ENCODE measurements at places on chromosomes 3 and 15.

- DNase-seq: no peak
Measured at GRCh38 chr3:181017690-181018089, 28.2 kb upstream of the DNAJC19 start.

DNA sequence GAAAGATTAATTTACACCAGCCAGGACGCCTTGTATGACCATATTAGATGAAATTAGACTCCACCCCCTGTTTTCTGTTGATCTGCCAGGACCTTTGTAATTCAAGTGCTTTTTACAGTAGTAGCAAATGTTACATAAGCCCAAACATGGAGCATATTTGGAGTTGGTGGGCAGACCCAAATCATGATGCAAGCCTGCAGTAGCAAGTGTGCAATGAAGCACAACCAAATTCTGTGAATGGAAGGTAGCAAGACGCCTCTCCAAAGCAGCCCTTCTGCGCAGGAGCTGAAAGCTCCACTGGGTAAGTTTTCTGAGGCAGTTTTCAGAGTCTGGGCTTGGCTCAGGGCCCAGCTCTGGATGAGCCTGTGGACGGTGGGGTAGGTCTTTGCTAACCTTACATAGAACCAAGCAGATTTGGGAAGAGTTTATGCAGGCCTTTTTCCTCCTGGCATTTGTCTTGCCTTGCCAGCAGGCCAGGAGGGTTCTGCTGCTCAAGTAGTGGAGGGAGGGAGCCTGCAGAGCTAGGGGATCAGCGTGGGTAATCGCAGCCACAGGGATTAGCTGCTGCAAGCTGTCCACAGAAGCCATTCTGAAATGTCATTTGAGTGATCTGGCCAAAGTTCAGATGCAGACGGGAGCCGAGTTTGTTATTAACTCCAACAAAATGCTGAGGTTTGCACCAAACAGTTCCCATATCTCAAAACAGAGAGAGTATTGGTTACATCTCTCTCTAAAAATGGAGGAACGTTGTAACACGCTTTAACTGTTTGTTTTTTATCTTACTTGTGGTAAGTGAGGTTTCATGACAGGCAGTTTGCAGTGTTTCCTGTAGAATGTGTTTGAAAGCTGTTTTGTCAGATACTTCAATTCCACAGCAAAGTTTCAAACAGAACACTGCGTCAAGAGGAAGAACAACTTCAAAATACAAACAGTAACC, 55.4 kb downstream of the PSMD6 start:
- no peak for DNase-seq

DNA sequence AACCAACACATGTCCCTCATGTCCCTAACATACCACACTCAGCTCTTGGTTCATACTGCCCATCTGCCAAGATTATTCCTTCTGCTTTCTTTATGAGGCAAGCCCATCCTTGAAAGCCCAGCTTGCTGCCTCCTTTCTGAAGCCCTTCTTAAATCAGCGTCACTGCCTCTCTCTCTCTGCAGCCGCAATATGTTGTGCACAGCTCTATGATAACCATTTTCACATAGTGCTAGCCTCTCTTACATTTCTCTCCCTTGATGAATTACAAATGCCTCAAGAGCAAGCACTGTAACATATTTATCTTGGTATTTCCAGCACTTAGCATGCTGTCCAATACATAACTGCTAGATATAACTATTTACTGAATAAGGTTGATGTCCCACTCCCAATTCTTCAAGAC, 86.5 kb downstream of the TNIK start:
- no peak for DNase-seq

DNA sequence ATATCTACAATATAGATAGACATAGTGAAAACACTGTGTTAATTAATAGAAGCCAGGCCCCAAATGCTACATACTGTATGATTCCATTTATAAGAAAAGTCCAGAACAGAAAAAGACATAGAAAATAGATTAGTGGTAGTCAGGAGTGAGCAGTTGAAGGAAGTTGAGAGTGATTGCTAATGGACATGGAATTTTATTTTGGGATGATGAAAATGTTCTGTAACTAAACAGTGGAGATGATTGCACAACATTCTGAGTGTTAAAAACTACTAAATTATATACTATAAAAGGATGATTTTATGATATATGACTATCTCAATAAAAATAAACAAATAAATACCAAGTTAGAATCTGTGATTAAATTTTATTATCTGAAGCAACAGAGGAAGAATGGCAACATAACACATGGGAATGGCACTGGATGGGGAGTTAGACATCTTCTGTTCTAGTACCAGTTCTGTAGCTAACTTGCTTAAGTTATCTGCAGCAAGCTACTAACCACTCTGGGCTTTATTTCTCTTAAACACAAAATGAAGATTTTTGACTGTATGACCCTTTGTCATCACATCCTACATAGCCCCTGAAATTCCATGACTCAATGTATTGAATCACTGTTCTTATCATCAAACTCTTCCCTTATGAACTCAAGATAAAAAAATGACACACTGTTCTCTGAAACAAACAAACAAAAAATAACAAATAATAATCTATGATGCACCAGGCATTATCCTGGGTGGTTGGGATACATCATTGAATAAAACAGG, 612.7 kb downstream of the TBL1XR1 start:
- no peak for DNase-seq

GRCh38 chr15:74400915-74401757, 32.6 kb downstream of the SEMA7A start:
- DNase-seq: peak; percentile 77

DNA sequence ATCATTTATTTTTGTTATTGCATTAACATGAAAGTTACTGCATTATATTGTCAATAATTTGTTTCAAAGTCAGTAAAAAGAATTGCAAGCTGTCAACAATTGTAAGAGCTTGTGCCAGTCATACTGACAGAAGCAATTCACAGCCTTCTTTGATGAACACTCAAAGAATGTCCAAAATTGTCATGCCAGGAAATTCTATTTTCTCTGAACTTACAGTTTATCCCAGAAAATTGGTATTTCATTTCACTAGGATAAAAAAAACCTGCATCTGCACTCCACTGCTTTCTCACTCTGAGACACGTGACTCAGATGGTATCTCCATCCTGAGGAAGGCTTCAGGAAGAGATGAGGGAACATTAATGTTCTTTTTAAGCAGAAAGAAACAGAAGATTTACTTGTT, 332.6 kb upstream of the CCDC54 start:
- no peak for DNase-seq

DNA sequence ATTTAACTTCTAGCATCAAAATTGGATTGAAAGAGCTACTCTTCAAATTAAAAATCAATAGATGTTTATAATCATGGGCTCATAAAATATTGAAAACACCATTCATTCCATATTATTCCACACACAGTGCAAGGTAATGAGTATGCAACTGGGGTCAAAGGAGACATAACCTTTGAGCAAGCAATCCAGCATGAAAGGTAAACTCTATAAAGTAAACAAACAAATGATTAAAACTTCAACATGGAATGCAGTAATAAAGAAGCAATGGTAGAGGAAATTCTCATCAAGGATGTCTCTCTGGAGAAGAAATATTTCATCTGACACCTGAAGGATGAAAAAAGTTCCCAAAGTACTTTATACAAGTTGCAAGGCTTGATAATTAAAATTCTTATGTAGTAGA, 25.8 kb downstream of the MECOM start:
- DNase-seq: no peak
